ENCODE measurements at places on chromosomes 6 and 20.

- DNase-seq = no peak
Observed at GRCh38 chr6:55399351-55399750, 72.1 kb downstream of the GFRAL start.

DNA sequence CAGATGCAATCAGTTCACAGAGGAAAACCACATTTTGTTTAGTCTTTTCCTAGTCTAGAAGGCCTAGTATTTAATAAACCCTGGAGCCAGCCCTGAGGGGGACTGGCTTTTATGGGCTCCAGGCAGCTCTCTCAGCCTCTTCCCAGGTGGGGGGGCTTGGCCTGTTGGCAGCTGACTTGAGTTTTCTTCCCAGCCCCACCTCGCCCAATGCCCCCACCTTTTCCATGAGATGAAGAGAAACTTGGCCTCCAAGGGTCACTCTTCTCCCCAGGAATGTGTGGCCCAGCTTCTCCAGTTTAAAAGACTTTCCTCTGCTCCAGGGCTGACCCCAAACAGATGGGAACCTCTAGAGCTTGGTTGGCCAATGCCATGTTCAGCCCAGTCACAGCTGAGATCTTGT, 196.1 kb downstream of the BMP7 start:
- DNase-seq = no peak

GRCh38 chr6:62045502-62045901, 240.5 kb downstream of the KHDRBS2 start:
- no peak for DNase-seq

DNA sequence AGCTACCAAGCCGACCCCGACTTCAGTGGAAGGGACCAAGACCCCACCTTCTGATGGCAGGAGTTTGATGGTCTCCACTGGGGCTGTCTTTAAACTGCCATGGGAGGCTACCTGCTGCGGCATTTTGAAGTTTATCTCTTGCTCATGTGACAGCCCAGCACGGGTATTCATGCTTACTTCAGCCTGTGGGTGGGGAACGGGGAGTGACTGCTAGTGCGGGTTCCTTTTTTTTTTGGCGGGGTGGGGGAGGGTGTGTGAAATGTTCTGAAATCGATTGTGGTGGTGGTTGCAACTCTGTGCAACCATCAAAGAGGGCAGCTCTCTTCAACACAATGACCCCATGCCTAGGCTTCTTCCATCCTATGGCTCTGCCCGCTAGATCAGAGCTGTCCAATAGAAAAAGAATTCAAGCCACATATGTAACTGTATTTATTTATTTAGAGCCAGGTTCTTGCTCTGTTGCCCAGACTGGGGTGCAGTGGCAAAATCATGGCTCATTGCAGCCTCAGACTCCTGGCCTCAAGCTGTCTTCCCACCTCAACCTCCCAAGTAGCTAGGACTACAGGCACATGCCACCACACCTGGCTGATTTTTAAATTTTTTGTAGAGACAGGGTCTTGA, 53.7 kb downstream of the PPP1R16B start:
- DNase-seq = no peak

GRCh38 chr6:43298565-43299337, 691 bp downstream of the SLC22A7 start:
- DNase-seq = no peak

- no peak for DNase-seq
Observed at GRCh38 chr20:58756450-58756775, 63.8 kb downstream of the NPEPL1 start.

DNA sequence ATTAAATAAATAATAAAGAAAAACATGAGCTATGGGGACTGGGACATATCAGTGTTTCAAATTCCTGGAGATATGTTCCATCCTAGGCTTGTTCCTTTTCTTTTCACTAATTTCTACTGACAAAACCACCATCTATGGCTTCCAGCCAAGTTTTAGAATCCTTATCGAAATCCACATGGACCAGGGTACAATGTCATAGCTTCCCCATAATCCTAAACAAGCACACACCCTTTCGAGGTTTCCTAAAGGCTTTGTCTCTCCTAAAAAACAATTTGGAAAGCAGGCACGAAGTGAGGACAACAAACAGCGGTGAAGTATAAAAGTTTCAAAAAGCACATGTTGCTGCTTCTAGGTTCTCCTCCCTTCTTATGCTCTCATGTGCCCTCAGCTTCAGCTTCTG, 13.3 kb upstream of the DST start:
- no peak for DNase-seq

DNA sequence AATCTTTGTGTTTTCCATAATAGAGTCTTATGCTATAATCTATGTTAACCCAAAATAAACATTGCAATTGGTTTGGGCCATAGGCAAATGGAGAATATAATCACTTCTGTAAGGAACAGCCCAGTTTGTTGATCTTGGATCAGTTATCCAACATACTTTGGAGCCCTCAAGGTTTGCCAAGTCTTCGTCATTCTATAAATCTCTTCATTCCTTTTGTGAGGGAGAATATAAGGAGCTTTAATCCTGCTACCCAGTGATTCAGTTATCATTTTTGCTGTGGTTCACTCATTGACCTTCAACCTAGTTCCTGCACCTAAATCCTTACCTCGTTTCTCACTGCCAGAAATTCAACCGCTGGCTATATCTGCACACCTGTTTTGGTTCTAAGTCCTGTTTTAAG, 500.3 kb upstream of the PTCHD4 start:
- DNase-seq = no peak

- no peak for DNase-seq
Observed at GRCh38 chr6:33860706-33861474, 57.1 kb upstream of the MLN start.

- no peak for DNase-seq
Observed at GRCh38 chr6:93554018-93554417, 134.7 kb upstream of the EPHA7 start.

- DNase-seq = no peak
Observed at GRCh38 chr20:56212091-56212490, 36.4 kb upstream of the MC3R start.

DNA sequence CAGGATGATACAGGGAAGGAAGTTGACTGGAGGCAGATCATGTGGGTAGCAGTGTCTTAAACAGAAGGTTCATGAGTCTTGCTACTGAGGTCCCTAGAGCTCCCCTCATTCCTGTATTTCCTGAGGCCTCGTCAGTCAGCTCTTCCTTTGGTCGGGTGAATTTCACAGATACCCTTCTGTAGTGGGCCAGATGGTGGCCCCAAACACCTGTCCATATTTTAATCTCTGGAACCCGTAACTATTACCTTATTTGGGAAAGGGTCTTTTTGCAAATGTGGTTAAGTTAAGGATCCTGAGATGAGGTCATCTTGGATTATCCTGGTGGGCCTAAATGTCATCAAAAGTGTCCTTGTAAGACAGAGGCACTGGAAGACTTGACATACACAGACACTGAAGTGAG, 9.6 kb downstream of the KCNS1 start:
- no peak for DNase-seq

DNA sequence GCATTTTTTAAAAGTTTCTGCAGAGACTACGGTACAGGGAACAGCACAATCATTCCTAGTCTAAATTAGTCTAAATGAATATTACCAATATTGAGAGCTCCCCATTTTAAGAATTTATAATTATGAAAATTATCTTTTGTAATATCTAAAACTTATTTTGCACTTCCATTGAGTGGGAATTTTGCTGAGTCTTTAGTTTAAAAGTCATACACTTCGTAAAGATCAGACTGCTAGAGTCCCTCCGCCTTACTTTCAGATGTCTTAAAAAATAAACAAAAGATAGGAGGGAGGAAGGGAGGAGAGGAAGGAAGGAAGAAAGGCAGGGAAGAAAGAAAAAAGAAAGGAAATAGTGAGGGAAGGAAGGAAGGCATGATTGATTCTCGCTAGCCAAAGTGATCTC, 278.2 kb upstream of the PRDM1 start:
- no peak for DNase-seq

DNA sequence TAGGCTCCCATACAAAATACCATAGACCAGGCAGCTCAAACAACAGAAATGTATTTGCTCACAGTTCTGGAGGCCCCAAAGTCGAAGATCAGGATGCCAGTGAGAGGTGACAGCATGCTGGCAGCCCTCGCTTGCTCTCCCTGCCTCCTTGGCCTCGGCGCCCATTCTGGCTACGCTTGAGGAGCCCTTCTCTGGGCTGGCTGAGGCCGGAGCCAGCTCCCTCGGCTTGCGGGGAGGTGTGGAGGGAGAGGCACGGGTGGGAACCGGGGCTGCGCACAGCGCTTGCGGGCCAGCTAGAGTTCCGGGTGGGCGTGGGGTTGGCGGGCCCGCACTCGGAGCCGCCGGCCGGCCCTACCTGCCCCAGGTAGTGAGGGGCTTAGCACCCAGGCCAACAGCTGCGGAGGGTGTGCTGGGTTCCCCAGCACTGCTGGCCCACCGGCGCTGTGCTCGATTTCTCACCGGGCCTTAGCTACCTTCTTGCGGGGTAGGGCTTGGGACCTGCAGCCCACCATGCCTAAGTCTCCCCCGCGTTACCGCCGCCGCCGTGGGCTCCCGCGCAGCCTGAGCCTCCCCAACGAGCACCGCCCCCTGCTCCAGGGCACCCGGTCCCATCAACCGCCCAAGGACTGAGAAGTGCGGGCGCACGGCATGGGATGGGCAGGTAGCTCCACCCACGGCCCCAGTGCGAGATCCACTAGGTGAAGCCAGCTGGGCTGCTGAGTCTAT, 32.6 kb upstream of the SERPINB9 start:
- no peak for DNase-seq

DNA sequence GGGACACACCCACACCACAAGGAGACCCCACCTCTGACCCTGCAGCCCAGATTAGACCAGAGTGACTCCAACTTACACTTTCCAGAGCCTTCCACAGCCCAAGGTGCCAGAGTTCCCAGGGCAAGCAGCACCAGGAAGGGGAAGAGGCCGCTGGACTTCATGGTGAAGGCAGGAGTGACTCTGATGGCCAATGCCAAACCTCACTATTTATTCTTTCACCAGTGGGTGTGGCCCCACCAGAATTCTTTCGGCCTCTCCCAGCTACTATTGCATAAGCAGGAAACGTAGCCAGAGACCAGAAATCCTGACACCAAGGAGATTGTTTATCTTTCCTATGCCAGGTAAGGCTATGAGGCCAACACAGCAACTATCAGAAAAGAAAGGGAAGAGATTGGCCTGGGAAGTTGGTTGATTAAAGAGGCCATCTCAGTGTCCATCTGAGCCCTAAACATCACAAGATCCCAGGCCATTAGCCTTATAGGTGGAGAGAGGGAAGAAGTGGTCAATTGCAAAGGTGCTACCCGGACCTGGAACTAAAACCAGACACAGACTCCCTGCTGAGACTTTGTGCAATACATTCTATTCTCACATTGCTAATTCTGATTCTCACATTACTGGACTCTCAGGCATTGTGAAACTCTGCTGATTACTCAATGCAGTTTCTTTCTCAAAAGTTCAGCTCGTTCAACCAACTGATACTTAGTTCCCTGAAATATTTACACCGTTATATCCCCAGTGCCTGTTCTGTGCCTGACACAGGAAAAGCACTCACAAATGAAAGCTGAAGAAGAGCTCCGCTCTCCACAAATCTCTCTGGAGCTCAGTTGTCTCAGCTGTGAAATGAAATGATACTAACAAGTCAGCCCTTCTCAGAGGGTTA, at the start of gene SLPI:
SLPI (minus strand) TSS at position 182 of the 880 bp plus-strand sequence; CDS start at position 161, 21 bp downstream.
- peak; percentile 58 for DNase-seq

DNA sequence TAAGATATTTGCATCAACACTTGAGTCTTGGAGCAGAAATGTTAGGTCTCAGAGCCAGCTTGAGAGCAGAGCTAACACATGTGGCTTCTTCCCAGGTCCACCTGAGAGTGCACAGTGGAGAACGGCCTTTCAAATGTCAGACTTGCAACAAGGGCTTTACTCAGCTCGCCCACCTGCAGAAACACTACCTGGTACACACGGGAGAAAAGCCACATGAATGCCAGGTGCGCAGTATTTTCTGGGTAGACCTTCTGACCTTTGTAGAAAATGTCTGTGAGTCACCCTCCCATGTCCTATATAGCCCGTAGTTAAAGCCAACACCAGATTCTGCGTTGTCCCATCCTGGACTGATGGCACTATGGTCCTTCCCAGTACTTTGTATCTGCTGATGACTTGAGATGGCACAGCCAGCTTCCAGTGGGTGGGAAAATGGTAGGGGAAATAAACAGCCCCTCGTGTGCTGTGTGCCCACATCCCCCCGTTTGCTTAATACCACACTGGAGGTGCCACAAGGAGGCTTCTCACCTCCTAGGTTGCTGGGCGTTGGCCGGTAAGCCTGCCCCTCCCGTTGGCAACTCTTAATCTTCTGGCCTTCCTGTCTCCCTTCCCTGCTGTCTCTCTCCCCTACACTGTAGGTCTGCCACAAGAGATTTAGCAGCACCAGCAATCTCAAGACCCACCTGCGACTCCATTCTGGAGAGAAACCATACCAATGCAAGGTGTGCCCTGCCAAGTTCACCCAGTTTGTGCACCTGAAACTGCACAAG, 20.3 kb downstream of the PRDM1 start:
- no peak for DNase-seq

DNA sequence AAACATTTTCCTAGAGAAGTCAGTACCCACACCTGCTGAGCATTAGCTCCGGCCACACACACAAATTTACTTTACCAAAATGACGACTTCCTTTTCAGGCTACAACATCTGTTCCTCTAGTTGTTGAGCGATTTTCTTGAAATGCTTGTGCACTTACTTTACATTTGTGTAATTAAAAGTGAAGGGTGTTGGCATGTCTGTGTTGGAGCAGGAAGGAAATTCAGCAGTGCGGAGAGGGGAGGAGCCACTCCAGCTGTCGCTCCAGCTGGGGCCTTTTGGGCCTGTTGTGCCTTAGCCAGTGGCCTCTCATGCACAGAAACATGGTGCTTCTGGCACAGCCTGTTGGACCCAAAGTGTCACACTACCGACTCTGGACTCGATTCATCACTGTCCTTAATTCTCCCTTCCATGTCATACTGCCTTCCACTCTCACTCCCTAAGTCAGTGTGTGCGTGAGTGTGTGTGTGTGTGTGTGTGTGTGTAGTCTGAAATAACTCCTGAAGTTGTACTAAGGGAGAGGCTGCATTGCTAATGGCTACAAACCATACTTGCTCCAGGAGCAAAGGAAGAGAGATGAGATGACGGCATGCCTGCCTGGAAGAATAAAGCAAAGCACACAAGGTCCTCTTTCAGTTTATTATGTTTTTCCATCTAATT, 191.8 kb upstream of the ARG1 start:
- no peak for DNase-seq

DNA sequence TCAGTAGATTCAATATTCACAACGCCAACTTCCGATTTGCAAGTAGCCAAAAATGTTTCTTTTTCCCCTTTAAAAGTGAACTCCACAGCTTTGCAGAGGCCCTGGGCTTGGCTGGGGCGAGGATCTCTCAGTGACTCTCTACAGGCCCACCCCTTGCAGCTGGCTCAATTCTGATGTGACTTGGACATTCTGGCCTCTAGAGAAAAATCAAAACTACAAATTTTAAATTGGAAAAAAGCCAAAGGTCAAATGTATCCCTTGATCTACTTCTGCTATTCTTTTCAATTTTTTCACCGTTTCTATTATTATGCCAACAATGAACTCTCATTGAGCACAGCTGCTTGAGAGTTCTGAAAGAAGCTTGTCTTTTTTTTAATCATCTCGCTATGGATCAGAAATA, 245.9 kb upstream of the HS3ST5 start:
- no peak for DNase-seq
